Stimulated activated CD8-positive, alpha-beta memory T cell treated with anti-CD3 and anti-CD28 coated beads, Interleukin-15, amount 100 ng/mL, for 1 hour (primary cell): ENCODE measurements at places on chromosomes 6 and 20.
A peak's percentile ranks its signal among the peaks of the same experiment; 100 is the strongest.

- DNase-seq: no peak
Observed at GRCh38 chr6:111011360-111012142, 29.7 kb downstream of the RPF2 start.

GRCh38 chr6:117534974-117535373 is 52.5 kb downstream of the DCBLD1 start:
- no peak for DNase-seq

- DNase-seq: no peak
Observed at GRCh38 chr20:23061734-23062561, 12.5 kb upstream of the THBD start.

DNA sequence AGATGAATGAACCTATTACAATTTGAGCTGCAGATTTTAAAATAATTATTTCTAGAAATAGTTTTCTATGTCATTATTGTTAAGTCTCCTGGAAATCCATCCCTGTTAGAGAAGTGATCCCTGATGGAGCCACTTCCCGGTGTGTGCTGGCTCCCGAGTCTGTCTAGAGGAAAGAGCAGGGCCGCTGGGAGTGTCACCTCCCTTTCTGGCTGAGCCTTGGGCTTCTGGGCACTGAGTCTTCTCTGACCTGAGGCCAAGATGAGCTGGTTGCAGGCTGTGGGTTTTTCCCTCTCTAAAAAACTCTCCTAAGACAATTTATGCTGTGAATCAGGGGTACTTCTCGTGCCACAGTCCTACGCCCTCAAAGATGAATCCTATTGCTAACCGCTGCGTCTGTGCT is 28.8 kb upstream of the TCFL5 start:
- no peak for DNase-seq

- DNase-seq: no peak
Observed at GRCh38 chr6:159871906-159872305, 18.9 kb upstream of the MAS1 start.

- DNase-seq: no peak
Observed at GRCh38 chr6:24796616-24797290, 2.0 kb downstream of the ARMH2 start.

GRCh38 chr6:163413345-163414116 is 987 bp upstream of the QKI start:
- DNase-seq: peak; percentile 76

- DNase-seq: no peak
Observed at GRCh38 chr20:46945465-46945864, 50.8 kb downstream of the EYA2 start.

DNA sequence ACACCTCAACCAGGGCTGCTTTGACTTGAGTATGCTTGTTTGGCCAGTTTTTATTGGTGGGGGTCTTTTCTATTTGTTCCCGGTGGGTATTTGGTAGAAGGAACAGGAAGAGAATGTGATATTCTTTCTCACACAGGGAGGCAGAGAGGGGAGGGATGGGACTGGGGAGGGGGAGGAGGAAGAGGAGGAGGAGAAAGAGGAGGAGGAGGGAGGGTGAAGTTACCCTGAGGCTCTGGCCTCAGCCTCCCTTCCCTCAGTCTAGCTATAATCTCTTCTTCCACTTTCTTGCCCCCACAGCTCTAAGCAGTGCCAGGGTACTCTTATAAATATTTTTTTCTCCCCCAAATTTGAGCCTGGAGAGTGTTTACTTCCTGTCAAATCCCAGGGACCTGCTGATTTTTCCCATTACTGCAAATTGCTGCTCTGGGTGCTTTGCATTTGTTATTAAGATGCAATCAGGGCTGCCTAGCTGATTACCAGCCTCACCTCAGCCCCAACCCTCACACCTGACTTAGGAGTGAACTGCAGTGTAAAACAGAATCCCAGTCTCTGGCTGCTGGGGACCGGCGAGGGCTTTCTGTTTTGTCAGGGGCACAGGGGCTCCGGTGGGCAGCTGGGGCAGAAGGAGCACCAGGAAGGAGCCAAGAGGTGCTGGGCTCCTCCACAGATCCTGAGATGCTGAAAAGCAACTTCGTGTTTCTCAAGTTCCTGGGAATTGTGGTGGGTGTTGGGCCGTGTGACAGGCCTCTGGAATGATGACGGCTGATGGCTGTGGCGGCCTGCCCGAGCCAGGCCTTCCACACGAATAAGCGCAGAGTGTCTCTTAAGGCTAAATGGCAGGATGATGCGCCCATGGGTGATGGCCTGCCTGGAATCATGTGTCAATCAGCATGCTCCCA is 141.4 kb downstream of the CD83 start:
- DNase-seq: no peak

- no peak for DNase-seq
Observed at GRCh38 chr6:131159578-131159977, 24.3 kb downstream of the AKAP7 start.

GRCh38 chr20:9807136-9807535 is 31.7 kb downstream of the PAK5 start:
- DNase-seq: no peak

DNA sequence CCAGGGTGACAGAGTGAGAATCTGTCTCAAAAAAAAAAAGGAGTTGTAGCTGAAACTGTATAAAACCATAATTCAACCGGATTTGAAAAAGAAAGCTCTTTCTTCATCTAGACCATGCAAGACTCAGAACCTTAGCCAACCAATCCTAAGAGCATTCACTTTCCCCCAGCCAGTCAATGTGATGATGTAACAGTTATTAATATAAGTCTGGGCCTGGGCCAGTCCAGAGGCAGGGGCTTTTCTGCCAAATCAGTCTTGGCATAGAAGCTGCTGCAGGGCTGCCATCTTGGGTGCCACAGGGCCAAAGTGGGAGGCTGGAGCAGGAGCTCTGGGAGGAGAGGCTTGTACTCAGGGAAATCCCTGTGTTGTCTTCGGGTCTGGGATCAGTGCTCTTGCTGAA is 288.4 kb downstream of the CLIC5 start:
- DNase-seq: no peak

- no peak for DNase-seq
Observed at GRCh38 chr6:34143196-34143883, 2.5 kb downstream of the GRM4 start.

- no peak for DNase-seq
Observed at GRCh38 chr20:44208165-44208564, 2.4 kb downstream of the OSER1 start.

- no peak for DNase-seq
Observed at GRCh38 chr6:3812596-3812995, 36.6 kb upstream of the FAM50B start.

DNA sequence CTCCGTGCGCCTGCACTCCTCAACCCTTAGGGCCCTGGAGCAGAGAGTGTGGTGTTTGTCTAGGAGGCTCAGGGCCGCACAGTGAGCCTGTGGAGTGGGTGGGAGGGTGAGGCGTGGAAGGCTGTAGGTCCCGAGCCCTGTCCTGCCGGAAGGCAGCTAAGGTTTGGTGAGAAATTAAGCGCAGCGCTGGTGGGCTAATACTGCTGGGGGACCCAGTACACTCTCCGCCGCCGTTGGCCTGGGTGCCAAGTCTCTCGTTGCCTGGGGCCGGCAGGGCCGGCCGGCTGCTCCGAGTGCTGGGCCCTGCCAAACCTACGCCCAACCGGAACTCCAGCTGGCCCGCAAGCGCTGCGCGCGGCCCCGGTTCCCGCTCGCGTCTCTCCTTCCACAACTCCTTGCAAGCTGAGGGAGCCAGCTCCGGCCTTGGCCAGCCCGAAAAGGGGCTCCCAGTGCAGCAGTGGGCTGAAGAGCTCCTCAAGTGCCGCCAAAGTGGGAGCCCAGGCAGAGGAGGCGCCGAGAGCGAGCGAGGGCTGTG is 40.4 kb upstream of the MCUR1 start:
- DNase-seq: no peak

GRCh38 chr6:29887330-29887818 is 55.0 kb upstream of the HLA-A start:
- no peak for DNase-seq

DNA sequence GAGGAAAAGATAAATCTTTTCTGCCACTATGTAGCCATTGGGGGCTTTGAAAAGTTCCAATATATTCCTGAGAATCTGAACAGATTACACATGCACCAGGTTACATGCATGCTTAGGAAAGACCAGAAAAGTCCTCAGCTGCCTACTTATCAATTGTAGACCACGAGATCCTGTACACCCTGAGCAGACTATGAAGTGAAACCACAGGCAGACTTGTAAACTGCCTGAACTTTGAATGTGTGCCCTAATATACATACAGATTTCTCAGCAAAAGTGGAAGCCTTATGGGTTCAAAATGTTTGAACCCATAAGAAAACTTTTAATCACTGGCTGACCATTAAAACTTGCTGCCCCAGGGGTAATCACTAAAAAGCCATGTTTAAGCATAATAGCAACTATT is 273.5 kb upstream of the RUNX2 start:
- no peak for DNase-seq

- no peak for DNase-seq
Observed at GRCh38 chr20:46308258-46309157, at the start of gene CDH22. Gene CDH22, minus strand, starts transcription at chr20:46308498. Its CDS starts 57,204 bp downstream, at chr20:46251294.

DNA sequence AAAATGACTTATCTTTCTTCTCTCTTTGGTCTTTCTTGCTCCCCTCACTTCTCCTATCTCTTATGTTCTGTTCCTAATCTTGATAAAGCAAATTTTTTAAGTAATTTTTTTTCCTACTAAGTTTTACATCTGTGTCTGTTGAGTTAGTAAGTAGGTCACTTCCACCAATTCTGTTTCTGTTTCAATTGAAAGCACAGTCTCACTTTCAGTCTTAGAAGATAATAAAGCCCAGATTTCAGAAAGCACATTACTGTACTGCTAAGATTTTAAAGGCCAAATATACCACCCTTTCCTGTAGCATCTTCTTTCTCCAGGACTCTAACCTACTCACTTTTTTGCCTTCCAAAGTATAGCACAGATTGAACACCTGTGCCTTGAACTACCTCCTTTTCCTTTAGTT is 866.1 kb upstream of the ADGRB3 start:
- DNase-seq: no peak

- no peak for DNase-seq
Observed at GRCh38 chr20:25295386-25296093, 47.7 kb downstream of the PYGB start.

- no peak for DNase-seq
Observed at GRCh38 chr6:69294862-69295261, 501.9 kb downstream of the LMBRD1 start.

DNA sequence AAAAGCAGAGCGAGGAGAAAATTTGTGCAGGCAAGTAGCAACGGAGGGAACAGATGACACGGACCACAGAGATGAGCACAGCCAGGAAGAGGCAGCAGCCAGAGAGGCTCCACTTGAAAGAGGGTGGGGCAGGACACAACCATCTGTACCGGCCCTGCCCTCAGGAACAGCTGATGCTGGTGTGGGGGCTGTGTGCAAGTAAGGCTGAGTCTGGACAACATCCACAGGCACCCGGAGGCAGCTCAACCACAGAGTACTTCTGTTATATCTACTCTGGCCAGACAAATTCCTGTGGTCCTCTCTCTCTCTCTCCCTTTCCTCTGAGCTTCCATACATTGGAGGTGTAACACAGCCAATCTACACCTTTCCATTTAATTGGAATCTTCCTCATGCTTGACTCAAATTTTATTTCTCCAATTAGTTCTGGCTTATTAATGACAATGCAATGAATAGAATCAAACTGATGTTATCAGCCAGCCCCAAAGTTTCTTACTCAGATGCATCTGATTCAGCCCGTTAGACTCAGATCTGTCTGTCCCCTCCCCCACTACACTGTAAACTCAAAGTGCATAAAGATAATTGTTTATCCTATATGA is 24.9 kb downstream of the KIF13A start:
- DNase-seq: no peak

GRCh38 chr6:109308018-109308492 is 74.2 kb downstream of the CD164 start:
- DNase-seq: peak; percentile 2

- no peak for DNase-seq
Observed at GRCh38 chr20:20710443-20711315, 1.8 kb downstream of the RALGAPA2 start.

- DNase-seq: no peak
Observed at GRCh38 chr6:113560376-113560775, 296.8 kb upstream of the MARCKS start.

GRCh38 chr6:169832247-169832948 is 81.0 kb downstream of the ERMARD start:
- no peak for DNase-seq

GRCh38 chr6:101395345-101395744 is 1.8 kb downstream of the GRIK2 start:
- DNase-seq: no peak

GRCh38 chr20:62924442-62925075 is 1.7 kb downstream of the DIDO1 start:
- no peak for DNase-seq

DNA sequence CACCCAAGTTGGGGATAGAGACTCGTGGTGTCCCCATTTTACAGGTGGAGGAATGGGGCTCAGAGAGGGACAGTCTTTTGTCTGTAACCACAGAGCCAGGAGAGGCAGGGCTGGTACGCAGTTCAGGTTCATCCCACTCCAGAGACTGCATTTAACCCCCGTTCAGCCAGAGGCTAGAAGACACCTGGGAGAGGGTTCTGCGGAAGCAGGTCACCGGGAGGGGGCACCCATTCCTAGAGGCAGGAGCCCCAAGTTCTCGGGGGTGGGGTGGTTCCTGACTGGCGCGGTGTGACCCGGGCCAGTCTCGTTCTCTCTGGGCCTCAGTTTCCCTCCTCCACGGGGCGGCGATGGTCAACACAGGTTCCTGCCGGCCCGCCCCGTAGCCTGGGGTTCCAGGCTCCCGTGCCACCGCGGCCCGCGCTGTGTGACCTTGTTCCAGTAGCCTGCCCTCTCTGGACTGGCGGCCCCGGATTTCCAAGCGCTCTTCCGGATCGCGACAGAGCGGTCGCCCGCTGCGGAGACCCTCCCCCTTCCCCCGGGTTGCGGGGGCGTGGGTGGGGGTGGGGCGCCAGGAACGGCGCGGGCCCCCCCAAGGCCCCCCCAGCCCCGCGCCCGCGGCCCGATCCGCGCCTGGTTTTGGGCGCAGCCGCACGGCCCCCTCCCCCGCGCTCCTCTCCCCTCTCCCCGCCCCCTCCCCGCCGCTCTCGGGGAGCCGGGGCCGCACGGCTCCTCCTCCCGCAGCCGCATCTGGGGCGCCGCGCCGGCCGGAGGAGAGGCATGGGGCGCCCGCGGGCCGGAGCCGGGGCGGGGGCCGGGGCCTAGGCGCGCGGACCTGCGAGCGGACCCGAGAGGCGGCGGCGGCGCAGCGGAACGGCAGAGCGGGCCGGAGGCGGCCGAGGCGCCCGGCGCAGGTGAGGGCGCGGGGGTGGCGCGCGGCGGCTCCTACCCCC is at the start of gene DLGAP4:
DLGAP4 (plus strand) TSS at position 738 of the 950 bp plus-strand sequence. CDS start 125,379 bp downstream, outside the sequence.
- no peak for DNase-seq
